GM12878 (cell line): ENCODE measurements at places on chromosomes 2 and 18. TPM values are rescaled to one million over a fixed set of nuclear protein-coding genes. Genes with fewer than 3 reads are reported as not detected.

SDC1 gene
- polyA plus RNA-seq, result 36.1 and 36.8 TPM in 2 replicates

GPR39 gene
- polyA plus RNA-seq, result not detected in 2 replicates

- peaks cover 39% of the 10 kb centered on the region for H3K36me3 ChIP-seq
- DNase-seq, result no peak
- H3K27ac ChIP-seq, result no peak overlapping the region
- H3K4me1 ChIP-seq, result no peaks in the 10 kb centered on the region
- H3K4me3 ChIP-seq, result no peak overlapping the region
- no peaks in the 10 kb centered on the region for H3K27me3 ChIP-seq
Observed at GRCh38 chr2:190970873-190971506, 43.0 kb downstream of the STAT1 start.

DNA sequence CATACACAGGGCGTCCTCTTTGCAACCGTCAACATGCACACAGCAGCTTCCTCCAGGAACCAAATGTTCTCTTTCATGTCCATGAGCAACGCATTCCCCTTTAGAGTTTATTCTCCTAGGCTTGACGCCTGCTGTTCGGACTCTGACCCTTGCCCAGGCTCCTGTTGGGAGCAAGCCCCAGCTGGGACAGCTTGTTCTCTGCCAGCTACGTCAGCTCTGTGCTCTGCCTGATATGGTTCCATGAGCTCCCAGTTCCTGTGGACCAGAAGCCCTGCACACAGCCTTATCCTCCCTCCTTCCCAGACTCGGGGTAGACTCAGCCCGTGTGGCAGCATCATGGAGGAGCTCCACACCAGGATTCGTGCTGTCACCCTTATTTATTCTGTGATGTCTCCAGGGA lies 253.1 kb upstream of the PXDN start:
- H3K27ac ChIP-seq, result no peak overlapping the region
- no peaks in the 10 kb centered on the region for H3K4me1 ChIP-seq
- no peak for DNase-seq
- no peak overlapping the region for H3K4me3 ChIP-seq
- no peaks in the 10 kb centered on the region for H3K36me3 ChIP-seq
